ENCODE measurements at places on chromosomes 3 and 15.

DNA sequence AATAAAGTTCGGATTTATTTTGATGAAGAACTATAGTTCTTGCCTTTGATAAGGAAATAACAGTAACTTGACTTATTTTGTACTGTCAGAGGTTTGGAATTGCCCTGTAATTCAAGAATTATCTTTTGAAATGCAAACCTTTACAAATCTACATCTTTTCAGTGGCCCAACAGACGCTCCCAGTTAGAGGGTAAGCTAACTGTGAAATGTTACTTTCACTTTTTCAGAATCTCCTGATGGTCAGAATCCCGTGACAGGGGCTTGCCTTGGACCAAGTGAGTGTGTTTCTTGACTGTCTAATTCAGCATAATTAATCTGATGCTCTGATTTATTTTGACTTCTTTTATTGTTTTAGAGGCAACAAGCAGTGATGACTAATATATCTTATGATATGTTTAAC is 262.5 kb downstream of the PLOD2 start:
- DNase-seq: no peak

DNA sequence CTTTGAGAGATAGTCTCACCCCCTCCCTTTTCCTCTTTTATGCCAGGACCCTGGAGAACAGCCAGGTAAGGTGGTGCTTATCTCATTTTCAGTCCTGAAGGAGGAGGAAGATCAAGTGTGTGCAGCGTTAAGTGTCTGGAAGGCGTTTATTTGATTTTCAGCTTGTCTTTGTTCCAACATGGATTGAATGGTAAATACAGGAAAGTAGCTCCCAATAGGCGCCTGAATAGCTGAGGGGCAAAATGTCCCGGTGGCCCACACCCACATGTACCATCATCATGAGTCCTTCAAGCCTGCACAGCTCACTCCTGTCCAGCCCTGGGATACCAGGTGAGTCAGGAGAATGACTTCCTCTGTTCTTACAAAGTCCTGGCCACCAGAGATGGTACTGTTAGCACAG is 73.5 kb downstream of the CEMIP start:
- no peak for DNase-seq

DNA sequence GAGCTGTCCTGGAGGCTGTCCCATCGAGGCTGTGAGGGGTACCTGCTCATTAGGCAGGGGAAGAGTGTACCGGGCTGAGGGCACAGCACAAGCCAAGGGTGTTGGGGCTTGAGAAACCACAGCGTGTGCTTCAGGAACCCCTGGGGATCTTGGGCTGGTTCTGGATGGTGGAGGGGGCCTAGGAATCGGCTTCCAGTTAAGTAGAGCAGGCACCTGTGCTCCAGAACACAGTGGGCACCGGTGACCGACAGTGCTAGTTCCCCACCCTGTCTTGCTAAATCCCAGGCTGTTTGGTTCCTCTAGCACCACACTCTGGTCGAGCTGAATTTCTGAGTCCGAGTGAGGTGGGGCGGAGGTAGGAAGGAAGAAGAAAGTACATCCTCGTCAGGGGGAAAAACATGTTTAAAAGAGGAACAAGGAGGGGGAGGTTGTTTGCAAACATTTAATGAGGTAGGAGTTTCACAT is 29.1 kb downstream of the SLC6A6 start:
- no peak for DNase-seq

GRCh38 chr3:10322352-10322710 is 1.4 kb upstream of the SEC13 start:
- no peak for DNase-seq

DNA sequence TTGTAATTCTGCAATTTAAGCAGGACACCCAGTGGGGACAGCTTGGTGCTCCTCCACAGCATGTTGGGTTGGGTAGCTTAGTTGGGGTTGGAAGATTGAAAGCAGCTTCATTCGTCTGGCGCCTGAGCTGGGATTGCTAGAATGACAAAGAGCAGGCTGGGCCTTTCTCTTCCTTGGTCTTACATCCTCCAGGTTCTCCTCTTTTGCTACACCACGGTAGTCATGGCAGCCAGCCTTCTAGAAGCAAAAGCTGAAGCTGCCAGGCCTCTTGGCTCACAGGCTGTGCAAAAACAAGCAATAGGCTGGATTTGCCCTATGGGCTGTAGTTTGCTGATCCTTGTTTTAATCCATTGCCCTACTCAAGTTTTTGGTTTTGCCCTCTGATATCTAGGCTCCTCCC is 3.2 kb upstream of the ANXA2 start:
- no peak for DNase-seq

- no peak for DNase-seq
Measured at GRCh38 chr3:10411598-10412332, 90.9 kb upstream of the SEC13 start.

DNA sequence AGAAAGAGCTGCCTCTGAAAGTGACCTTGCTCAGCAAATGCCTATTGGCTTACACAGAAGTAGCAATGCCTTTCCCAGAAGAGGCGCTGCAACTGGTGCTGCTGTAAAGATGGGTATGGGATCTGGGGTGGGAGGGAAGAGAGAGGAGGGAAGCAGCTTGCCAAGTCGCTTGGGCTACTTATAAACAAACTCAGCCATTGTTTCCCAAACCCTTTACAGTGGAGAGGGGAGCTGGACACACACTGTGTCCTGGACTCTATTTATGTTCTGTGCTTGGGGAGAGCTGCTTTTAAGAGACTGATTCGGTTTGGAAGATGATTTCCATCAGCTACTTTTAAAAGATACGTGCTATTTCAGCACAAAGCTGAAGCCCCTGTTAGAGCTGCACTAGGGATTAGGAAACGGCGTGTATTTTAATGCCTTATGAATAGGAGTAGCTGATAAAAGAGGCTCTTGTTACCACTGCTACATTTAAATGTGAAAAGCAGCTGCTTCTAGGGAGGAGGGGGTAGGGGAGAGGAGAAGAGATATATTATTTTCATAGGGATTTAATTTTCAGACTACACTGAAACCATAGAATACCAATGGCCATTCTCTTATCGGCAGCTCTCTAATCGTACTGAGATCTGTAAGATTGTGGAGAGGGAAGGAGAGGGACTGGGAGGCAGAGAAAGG is 440.6 kb downstream of the MCTP2 start:
- DNase-seq: no peak

DNA sequence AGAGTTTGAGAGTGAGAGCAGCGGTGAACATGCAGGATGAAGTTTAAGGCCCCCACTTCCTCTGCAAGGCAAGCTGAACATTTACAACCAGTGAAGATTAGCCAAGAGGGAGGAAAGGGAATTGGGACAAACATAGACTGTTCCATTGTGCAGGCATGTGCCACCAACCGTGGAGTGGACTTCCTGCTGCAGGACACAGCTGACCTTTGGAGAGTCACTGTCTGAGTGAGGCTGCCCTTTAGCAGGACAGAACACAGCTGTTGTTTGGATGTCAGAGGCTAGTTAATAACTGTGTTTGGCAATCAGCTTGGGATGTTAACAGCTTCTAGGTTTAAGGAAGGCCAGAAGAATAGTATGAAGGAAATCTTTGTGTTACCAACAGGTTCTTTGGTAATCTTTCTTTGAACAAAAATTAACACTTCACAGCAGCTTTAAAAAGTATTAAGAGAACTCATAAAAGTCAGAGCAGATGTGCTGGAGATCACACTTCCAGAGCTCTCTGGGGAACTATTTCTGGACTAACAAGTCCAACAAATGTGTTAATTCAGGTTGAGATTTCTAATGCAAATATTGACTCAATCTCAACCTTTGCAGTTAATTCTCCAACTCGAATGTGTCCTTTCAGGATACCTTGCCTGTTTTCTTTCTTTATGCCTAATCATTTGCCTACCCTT is 31.4 kb downstream of the CTDSPL start:
- no peak for DNase-seq
